ENCODE measurements at places on chromosomes 16 and 17. TPM values are rescaled to one million over a fixed set of nuclear protein-coding genes. Genes with fewer than 3 reads are reported as not detected.

RRAD gene
- 0.45 TPM for total RNA-seq

TBC1D3B gene
- 1.5 TPM for total RNA-seq

SOX9 gene
- total RNA-seq: not detected

SLX1A gene
- total RNA-seq: 39.4 TPM

ITGAX gene
- 0.81 TPM for total RNA-seq

KRT36 gene
- not detected for total RNA-seq

NLGN2 gene
- 5.1 TPM for total RNA-seq

ASGR1 gene
- 9.2 TPM for total RNA-seq

ITGAD gene
- total RNA-seq: not detected

TBC1D16 gene
- total RNA-seq: 42.9 TPM

CLEC19A gene
- total RNA-seq: not detected

MFAP4 gene
- total RNA-seq: not detected

CACNG3 gene
- not detected for total RNA-seq

PMM2 gene
- total RNA-seq: 26.5 TPM

KRT24 gene
- not detected for total RNA-seq

ADGRG3 gene
- not detected for total RNA-seq

CDH5 gene
- total RNA-seq: 589 TPM

ADAD2 gene
- 0.18 TPM for total RNA-seq

WFIKKN2 gene
- not detected for total RNA-seq

MPP2 gene
- 0.54 TPM for total RNA-seq

CBFA2T3 gene
- total RNA-seq: not detected

CA10 gene
- total RNA-seq: not detected

SEPTIN1 gene
- total RNA-seq: 0.09 TPM

SLC16A11 gene
- 0.38 TPM for total RNA-seq

GNG13 gene
- not detected for total RNA-seq

TMEM95 gene
- total RNA-seq: not detected

AIPL1 gene
- not detected for total RNA-seq

CCDC144A gene
- total RNA-seq: 27.3 TPM

TM4SF5 gene
- not detected for total RNA-seq

CDH1 gene
- not detected for total RNA-seq

OTOP3 gene
- not detected for total RNA-seq

C17orf107 gene
- total RNA-seq: 1.6 TPM

CCL3 gene
- total RNA-seq: not detected

OR3A2 gene
- total RNA-seq: not detected

HOXB13 gene
- total RNA-seq: not detected

CENPT gene
- total RNA-seq: 25.0 TPM

TMEM88 gene
- 12.0 TPM for total RNA-seq

HOXB3 gene
- total RNA-seq: 9.1 TPM

TBC1D3E gene
- total RNA-seq: not detected

ITGAL gene
- not detected for total RNA-seq

CCL7 gene
- total RNA-seq: not detected

STRADA gene
- total RNA-seq: 22.3 TPM

ST6GALNAC2 gene
- total RNA-seq: not detected

ARL6IP1 gene
- 502 TPM for total RNA-seq

SCGB1C2 gene
- not detected for total RNA-seq

HAS3 gene
- total RNA-seq: 1.1 TPM

ABCA10 gene
- 0.75 TPM for total RNA-seq

SLC13A5 gene
- total RNA-seq: not detected

RAP1GAP2 gene
- total RNA-seq: 0.18 TPM

ICAM2 gene
- total RNA-seq: 500 TPM

TCAP gene
- total RNA-seq: 0.28 TPM

ZFHX3 gene
- total RNA-seq: 7.0 TPM

CCL22 gene
- total RNA-seq: not detected

SGCA gene
- 0.75 TPM for total RNA-seq

MAP1LC3B gene
- total RNA-seq: 27.0 TPM

C17orf50 gene
- total RNA-seq: not detected

Data from endothelial cell of coronary artery (primary cell).